ENCODE measurements at places on chromosomes 7 and 10.

GRCh38 chr7:95367606-95368005 lies 28.6 kb downstream of the PON3 start:
- no peak for DNase-seq

DNA sequence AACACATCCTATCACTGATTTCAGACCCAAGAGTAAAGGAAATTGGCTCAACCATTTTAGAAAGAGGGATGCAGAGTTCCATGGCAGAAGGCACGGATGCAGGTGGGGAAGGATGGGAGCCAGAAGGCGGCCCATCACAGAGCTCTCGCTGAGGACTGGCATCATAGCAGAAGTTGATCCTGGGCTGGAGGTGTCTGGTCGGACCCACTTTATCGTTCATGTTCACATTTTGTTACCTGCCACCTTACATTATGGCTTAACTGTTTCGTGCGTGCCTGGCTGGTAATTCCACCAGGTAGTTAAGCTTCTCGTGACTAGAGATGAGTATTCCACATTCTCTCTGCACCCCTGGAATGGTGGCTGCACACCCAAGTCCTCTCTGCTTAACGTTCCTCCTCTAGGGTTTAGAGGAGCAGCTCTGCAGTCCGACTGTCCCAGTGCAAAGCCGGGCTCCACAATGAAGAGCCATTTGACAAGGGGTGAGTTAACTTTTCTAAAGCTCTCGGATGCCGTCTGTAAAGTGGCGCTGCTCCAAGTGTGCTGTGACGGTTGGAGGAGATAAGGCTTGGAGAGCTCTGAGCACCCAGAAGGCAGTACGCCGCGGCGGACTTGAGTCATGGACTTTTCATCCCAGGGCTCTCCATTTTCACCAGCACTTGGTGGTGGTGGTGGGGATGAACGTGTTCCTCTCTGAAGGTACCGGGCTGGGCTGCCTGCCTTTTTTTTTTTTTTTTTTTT lies 157.1 kb upstream of the SHH start:
- DNase-seq, result peak; percentile 26

DNA sequence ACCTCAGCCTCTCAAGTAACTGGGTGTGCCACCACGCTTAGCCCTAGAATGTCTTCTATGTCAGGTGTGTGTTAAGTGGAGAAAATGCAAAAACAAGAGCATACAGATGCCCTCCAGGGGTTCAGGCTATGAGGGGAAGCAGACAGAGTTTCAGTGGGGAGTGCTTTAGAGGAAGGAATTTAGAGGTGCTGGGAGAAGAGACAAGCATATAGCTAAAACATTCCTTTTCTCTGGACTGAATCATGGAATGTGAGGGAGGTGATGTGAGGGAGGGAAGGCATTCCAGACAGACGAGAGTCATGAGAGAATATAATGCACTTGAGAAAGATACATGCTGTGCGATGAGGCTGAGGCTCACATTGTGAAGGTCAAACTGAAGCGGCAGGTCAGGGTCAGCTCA lies 6.6 kb upstream of the ZNF786 start:
- no peak for DNase-seq

DNA sequence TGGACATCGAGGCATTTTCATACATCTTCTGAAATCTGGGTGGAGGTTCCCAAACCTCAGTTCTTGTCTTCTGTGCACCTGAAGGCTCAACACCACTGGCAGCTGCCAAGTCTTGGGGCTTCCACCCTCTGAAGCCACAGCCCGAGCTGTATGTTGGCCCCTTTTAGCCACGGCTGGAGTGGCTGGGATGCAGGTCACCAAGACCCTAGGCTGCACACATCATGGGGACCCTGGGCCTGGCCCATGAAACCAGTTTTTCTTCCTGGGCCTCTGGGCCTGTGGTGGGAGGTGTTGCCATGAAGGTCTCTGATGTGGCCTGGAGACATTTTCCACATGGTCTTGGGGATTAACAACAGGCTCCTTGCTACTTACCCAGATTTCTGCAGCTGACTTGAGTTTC lies 62.1 kb downstream of the INPP5A start:
- DNase-seq, result peak; percentile 33

- no peak for DNase-seq
Measured at GRCh38 chr10:48814933-48815332, 124.7 kb downstream of the LRRC18 start.

DNA sequence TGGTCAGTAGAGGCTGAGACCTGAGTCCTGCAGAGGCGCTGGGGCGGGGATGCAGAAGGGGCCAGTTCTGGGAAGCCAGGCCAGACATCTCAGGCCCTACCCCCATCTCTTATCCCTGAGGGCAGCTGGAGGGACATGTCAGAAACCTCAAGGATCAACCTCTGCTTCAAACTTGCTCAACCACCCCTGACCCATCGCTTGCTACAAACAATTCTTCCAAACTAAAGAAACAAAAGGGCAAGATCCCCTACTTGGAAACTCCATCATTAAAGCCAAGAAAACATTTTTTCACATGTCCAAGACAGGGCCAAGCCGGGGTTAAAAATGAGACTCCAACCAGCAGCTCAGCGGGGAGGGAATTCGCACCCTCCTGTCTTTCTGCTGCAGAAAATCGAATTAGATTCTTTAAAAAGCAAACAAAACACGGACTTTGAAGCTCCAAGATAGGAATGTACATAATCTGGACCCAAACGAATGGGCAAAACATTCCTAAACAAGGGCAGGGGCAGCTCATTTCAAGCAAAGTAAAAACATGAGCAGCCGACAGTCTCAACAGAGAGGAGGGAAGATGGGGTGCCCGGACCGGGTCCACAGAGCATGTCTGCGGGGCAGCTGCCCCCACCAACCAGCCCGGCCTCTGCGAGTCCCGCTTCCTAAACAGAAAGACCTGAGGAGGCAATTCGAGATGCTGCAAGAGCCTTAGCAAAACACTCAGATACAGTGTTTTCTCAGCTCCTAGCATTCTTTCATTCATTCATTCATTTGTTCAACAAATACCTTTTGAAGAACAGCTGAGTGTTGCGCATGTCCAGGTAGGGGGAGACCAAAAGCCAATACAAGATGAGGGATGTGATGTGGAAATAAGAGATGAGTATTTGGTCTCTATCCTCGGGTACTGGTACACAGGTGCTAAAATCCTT lies 44.8 kb downstream of the CHST15 start:
- DNase-seq, result no peak

DNA sequence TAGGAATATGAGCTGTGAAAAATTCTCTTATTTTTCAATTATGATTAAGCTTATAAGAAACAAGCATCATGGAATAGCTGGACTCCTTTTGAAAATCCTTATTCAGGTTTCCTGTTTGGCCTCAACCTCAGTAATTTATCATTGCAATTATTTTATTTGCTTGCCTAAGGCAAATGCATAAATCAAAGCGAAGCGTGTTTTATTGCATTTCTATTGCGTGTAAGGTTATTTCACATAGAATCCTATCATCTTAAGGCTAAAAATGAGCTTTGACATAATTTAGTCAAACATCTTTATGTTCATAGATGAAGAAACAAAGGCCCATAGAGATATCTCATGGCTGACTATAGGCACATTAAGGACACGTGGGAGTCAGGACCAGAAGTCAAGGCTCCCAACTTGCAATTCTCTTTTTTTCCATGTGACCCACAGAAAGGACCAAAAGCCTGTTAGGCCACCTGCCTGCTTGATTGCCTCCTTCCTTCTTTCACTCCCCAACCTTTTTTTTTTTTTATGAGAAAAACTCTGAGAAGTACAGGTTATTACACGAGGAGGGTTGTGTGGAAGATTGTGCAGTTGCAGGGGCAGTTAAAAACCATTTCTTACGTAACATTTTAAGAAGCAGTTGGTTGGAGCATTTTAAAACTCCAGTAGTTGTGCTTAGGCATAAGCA lies 261.0 kb downstream of the HDAC9 start:
- no peak for DNase-seq

- DNase-seq, result no peak
Measured at GRCh38 chr10:98364432-98365102, 50.4 kb downstream of the PYROXD2 start.

- DNase-seq, result no peak
Measured at GRCh38 chr10:47337310-47337709, 10.9 kb upstream of the RBP3 start.

DNA sequence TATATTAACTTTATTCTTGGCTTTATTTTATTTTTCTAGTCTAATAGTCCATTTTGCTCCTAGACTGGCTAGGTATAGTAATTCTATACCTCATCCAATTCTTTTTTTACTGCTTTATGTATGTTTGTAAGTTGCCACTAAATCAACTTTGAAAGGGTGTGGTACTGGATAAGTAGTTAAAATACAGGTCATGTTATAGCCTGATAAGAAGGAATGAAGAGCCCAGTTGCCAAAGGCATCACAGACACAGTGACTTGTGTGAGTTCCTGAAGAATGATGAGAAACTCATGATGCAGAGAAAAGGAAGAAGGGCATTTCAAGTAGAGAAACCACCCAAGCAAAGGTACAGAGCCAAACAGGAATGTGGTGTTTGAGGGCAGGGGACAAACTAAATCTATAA lies 27.3 kb downstream of the NAPEPLD start:
- DNase-seq, result no peak

DNA sequence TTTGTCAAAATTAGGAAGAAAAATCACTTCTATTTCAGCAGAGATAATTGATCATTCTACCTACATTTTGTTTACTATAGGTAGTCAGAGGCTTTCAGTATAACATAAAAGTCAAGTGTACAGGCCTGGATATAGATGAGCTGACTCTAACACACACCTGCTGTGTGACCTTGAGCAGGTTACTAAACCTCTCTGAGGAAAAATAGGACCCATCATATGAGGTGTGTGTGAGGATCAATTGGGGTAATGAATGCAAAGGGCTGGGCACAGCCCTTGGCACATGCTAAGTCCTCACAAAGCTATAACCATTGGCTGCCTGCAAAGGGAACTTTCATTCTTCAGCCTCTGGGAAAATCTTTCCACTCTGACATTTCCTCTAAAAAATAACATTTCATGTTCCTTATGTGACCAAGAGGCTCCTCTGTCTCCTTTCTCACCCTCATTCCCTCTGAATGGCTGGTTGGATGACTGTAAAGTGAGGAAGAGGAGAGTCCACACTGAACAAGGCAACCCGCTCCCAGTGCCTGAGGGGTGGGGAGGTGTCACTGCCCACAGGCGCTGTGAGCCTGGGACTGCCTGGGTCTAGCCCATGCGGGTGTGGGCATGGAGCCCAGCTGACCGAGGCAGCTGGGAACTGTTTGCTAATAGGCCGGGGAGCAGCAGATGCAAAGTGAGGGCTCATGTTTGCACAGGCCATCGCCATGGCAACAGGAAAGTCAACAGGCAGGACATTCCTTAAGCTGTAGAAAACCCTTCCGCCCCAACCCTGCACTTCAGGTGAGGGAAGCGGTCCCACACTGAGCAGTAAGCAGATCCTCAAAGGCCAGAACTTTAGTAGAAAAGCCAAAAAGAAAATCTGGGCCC lies 36.8 kb downstream of the MYOF start:
- peak; percentile 98 for DNase-seq

DNA sequence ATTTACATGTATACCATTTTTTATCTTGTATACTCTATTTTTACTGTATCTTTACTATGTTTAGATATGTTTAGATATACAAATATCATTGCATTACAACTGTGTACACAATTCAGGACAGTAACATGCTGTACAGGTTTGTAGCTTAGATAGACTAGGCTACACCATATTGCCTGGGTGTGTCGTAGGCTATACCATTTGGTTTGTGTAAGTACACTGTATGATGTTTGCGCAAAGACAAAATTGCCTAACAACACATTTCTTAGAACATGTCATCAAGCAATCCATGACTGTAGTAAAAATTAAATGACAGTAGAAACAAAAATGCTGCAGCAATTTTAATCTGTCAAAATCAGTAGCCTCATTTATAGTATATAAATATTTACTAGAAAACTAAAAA lies 812.2 kb downstream of the GRM8 start:
- no peak for DNase-seq

- DNase-seq, result no peak
Measured at GRCh38 chr7:50782375-50783208, at the start of gene GRB10. GRB10 (minus strand) TSS chr7:50782896; CDS start chr7:50732322, 50,574 bp downstream.

DNA sequence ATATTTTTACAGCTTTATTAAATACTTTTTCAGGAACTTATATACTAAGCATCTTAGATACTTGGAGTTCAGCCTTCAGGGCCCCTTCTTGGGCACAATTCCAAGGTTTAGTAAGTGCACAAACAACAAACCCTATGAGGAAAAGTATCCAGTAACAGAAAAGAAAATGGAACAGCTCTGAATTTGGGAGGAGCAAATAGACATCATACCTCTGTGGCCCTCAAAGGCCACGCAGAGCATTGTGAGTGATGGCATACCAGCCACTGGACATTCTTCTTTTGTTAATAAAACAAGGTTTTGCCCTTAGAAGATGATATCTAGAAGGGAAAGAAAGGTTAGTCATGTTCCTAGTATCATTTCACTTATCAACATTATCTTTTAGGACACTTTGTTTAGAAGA lies 46.0 kb downstream of the ST7 start:
- DNase-seq, result no peak

- no peak for DNase-seq
Measured at GRCh38 chr7:107958764-107959526, 44.0 kb downstream of the LAMB1 start.

- peak; percentile 85 for DNase-seq
Measured at GRCh38 chr7:130896898-130897514, 163.0 kb upstream of the KLF14 start.

- DNase-seq, result peak; percentile 86
Measured at GRCh38 chr10:103676058-103676785, 179.2 kb downstream of the SH3PXD2A start.

- DNase-seq, result no peak
Measured at GRCh38 chr7:121837462-121837861, 35.5 kb upstream of the PTPRZ1 start.

- no peak for DNase-seq
Measured at GRCh38 chr7:155763122-155763521, 49.1 kb downstream of the SHH start.

GRCh38 chr7:3114917-3115316 lies 71.2 kb upstream of the CARD11 start:
- DNase-seq, result no peak

GRCh38 chr10:2611603-2612002 lies 455.7 kb upstream of the PFKP start:
- no peak for DNase-seq

GRCh38 chr10:70505908-70506307 lies 27.3 kb downstream of the PALD1 start:
- DNase-seq, result no peak

DNA sequence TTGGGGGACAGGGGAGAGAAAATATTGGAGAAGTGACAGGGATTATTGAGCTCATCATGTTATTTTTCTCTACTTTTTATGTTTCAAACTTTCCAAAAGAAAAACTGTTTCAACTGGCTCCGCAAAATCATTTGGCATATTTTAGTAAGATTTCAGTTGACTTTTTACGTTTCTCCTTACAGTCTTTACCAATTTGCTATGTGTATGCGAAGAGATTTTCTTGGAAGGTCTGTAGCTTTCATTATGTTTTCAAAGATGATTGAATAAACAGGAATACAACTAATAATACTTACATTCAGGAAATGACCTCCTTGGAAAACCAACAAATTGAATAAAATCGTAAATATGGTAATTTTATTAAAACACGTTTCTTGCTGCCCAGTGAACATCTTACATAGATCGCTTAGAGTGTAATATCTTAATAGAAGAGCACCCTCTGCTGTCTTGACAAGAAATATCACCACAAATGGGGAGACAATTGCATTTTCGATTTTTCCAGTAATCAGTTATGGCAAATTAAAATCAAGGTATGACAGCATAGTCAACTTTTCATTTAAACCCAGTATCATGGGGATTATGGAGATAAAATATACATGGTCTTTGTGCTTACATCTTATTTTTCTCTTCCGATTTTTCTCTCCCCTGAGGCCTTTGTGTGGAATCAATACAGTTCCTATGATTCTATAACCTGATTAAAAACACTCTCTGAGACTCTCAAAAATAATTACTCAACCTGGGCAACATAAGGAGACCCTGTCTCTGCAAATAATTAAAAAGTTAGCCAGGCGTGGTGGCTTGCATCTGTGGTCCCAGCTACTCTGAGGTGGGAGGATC lies 43.1 kb downstream of the MBL2 start:
- no peak for DNase-seq

Data from coronary artery (tissue), 2 donors.